ENCODE measurements at places on chromosomes 2 and 18.
A peak's percentile ranks its signal among the peaks of the same experiment; 100 is the strongest.

- DNase-seq, result no peak
These were observed 300.3 kb downstream of the CYRIA start for GRCh38 chr2:16365366-16365765.

GRCh38 chr2:38750011-38750890 lies 910 bp downstream of the SRSF7 start:
- DNase-seq, result peak; percentile 41

DNA sequence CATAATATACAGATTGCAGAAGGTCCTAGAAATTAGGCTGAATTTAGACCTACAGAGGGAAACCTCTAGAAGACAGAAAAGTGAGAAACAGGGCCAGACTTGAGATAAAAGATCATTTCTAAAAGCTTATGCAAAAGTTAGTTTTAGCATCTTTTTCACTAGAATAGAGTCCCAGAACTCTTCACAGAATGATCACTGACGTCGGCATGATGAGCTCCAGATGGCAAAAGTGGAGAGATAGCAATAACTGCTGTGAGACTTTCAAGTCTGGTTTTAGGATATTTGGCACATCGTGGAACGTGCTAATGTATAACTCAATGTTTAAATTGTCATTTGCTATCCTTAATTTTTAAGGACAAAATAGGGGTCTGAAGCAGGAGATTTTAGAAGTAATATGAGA lies 1050.7 kb upstream of the CELF4 start:
- DNase-seq, result no peak

- no peak for DNase-seq
These were observed 3.3 kb downstream of the TWSG1 start for GRCh38 chr18:9337873-9338272.

DNA sequence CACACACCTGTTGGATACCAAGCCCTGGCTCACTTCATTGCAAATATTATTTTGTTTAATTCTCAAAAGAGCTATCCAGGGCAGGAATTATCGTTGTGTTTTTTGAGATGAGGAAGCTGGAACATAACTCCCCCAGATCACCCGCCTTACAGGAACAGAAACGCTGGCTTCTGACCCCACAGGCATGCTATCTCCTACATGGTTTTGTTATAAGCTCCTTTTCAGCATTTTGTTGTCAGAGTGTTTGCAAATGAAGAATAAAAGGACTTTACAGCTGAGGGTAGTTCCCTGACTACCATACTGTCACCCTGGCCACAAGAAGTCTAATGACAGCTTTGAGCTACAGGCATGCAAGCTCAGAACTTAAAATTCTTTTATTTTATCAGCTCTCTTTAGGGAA lies 62.0 kb upstream of the MRPS9 start:
- DNase-seq, result no peak
